ENCODE measurements at places on chromosomes 13 and 19.

DNA sequence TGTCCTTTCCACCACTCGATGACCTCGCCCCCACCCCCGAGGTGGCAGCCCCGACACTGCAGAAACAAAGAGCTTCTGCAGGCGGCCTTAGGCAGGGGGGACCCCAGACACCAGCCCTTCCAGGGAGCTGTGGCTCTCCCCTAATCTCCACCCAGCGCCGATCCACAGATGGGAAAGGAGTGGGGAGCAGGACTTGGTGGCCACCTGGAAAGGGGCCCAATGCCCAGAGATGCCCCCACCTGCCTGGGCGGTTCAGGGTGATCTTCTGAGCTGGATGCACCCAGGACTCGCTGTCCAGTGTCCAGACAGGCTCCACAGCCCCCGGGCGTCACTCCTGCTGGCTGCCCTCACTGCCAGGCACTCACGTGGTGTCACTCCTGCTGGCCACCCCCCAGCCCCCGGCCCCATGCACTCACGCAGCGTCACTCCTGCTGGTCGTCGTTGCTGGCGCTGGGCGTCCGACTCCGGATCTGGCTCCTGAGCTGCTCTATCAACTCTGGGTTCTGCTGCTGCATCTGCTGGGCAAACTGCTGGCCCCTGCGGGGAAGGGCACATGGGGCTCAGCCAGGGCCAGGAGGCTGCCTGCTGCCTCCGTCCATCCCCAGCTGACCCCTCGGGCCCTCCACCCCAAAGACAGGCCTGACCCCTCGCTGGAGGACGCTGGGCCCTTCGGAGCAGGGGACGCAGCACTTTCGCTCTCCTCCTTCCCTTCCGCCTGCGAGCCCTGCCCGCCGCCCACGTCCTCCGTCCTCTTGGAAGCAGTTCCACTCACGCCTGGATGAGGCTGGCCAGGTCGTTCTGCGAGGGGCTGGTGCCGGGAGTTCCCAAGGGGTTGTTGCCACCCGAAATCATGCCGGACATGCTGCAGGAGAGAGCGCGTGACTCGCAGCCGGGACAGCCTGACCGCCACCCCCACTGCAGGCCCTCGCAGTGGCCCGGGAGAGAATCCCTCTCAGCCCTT, 17.4 kb upstream of the SLC39A3 start:
- DNase-seq = no peak

DNA sequence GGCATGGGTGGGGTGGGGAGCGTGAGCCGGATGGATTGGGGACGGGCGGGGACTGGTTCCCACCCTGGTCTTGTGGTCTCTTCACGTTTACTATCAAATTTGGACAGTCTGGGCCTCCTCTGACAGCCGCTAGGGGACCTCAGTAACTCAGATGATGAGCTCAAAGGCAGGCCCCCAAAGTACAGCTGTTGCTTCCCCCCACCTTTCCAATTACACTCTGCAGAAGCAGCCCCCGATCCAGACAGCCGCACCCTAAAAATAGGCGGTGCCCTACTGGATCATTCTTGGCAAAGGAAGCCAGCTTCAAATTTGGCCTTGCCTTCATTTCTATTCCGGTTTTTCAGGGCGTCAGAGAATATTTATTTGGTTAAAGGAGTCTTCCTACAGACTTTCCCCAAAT, 1.9 kb upstream of the FOXO1 start:
- no peak for DNase-seq

GRCh38 chr19:33100894-33101644, 20.1 kb downstream of the GPATCH1 start:
- DNase-seq = no peak

DNA sequence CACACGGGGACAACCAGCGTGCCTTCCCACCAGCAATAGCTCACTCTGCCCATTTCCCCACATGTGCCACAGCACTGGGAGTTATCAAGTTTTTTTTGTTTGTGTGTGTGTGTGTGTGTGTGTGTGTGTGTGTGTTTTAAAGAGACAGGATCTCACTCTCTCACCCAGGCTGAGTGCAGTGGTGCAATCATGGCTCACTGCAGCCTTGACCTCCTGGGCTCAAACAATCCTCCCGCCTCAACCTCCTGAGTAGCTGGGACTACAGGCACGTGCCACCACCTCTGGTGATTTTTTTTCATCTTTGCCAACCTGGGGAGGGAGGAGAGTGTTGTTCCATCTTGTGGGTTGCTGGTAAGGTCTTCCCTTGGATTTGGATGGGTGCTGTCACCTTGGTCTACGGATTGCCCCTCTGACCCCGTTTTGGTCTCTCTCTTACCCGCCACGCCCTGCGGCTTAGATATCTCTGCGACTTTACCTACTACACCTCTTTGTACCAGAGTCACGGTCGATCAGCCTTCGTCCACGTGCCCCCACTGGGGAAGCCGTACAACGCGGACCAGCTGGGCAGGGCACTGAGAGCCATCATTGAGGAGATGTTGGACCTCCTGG, 22.6 kb downstream of the PGPEP1 start:
- DNase-seq = no peak

GRCh38 chr13:19961489-19961888, 3.0 kb downstream of the ZMYM2 start:
- no peak for DNase-seq

- DNase-seq = no peak
Observed at GRCh38 chr13:79805317-79805716, 324.4 kb downstream of the NDFIP2 start.

DNA sequence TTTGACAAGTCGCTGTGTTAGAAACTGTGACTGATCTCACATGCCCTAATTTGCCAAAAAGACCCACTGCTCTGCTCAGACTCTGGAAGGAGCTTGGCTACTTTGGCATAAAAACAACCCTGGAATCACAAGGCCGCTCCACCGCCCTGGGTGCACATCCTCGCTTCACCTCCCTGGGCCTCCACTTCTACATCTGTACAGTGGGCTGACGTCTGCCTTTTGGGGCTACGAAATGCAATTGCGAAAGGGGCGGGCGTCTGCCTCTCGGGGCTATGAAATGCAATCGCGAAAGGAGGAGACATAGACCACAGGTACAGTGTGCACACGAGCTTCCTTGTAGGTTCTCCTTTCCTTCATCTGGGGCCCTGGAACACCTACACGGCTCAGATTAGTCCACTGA, 74.2 kb downstream of the SLC7A1 start:
- DNase-seq = no peak

GRCh38 chr13:90867336-90867683, 480.2 kb upstream of the MIR17HG start:
- DNase-seq = peak; percentile 72

DNA sequence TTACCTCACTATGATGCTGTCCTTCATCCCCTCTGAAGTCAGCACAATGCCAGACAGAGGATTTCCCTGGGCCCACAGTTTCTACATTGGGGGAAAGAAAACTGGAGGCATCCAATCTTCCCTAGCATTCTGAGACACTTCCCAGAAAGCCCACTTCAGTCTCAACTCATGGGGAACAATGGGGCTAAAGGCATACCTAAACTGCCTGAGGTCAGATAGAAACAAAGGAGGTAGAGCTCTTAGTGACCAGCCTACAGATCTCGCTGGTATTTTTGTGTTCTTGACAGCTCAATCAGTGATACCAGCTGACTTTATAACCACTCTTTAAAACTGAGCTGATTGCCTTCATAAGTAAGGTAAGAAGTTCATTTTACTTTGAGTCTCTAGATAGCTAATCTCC, 881.0 kb upstream of the GPC6 start:
- no peak for DNase-seq

- DNase-seq = no peak
Observed at GRCh38 chr13:91358387-91358782, 10.9 kb downstream of the MIR17HG start.

- no peak for DNase-seq
Observed at GRCh38 chr13:39554371-39554770, 48.6 kb downstream of the LHFPL6 start.
